ENCODE measurements at places on chromosomes 4 and X.

DNA sequence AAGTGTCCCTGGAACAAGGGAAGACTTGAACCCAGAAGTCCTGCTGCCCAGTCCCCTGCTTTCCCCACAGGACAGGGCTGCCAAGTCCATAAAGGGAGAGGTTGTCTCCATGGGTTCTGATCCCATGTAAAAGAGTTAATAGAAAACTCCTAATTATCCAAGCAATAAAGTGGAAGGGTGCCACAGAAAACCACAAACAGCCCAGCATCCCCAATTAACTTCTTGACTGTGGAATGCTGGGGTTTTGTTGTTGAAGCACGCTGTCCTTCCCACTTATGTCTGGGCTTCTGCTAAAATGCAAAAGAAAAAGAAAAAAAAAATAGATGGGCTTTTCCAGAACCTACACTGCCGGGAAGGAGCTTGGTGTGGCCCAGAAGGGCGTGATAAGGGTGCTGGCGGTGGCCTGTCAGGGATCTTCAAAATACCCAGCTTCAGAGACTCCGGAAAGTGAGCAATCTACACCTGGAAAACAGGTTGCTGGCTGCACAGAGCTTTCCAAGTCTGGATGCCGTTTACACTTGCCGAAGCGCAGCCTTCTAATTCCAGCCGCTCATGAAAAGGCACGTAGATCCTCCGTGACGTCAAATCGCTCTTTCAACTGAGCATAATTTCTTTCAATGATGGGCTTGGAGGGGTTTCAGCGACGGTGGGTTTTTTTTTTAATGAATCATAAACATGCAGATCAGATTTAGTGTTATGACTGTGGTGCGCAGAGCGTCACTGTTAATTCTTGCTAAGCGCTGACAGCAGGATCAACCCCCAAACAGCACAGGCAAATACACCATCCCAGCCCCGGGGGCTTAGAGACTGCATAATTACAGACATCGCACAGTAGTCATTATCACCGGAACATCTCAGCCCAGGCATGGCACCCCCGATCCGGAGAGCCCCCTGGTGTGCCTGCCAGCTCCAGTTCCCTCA is 197.6 kb downstream of the BCOR start:
- no peak for DNase-seq

DNA sequence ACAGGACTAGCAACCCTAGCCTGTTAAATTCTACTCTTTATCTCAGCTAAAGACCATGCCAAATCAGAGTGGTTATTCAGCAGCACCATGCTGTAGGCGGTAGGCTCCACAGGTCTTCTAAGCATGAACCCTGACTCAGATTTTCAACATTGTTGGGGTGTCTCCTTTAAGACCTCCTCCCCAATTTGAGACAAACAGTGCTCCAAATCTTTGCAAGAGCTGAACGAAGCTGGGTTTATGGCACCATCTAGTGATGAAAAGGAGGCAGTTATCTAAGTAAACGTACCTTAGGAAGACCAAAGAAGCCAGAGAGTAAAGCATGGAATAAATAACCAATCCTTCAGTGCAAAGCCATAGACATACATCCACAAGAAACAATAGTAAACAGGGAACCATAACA is 334.5 kb upstream of the SLC7A11 start:
- DNase-seq: no peak

GRCh38 chr4:185716577-185717376 is 95.2 kb downstream of the SORBS2 start:
- no peak for DNase-seq

DNA sequence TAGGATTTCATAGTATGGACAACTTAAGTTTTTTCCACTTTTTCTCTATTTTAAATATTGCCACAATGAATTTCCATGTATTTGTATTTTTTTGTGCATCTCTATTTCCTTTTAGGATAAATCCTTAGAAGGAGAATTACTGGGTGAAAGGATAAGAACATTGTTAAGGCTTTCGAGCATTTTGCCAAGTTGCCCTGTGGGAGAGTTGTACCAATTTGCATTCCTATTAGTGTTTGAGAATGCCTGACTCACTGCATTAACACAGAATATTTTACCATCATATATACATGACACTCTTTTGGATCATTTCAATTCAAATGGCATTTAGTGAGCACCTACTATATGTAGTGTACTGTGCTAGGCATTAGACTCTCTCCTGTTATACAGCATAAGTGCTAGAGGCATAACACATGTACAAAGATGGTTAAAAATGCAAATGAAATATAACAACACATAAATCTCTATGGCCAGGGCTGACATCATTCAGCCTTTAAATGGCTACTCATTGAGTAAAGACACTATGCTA is 57.0 kb downstream of the PLAC1 start:
- no peak for DNase-seq

DNA sequence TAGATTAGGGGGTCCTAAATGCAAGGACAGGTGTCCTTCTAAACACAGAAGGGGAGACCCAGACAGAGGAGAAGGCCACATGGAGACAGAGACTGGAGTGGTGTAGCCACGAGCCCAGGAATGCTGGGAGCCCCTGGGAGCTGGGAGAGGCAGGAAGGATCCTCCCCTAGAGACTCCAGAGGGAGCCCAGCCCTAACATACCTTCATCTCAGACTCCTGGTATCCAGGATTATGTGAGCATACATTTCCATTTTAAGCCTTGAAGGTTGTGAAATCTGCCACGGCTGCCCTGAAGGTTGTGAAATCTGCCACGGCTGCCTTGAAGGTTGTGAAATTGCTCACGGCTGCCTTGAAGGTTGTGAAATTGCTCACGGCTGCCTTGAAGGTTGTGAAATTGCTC is 148.4 kb downstream of the ASMT start:
- no peak for DNase-seq

DNA sequence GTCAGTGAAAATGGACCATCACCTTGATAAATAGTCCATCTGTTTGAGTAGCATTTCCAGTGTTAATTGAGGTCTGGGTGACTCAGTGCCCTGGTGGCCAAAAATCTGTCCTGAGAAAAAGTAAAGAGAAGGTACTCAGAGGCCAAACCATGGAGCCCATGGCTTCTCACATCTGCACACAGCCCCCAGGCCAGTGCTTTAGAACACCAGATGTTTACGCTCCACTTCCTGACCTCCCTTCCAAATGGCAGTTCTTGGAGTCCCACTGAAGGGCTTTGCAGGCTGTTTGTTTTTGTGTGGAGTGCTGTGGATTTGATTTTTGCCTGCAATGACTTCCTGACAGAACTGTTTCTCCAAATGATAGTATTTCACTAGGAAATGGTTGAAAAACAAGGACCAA is 60.2 kb upstream of the GPC4 start:
- DNase-seq: no peak
